ENCODE measurements at places on chromosomes 4 and X. TPM values are rescaled to one million over a fixed set of nuclear protein-coding genes. Genes with fewer than 3 reads are reported as not detected.

FHDC1 gene
- 27.2 TPM for total RNA-seq

RIPPLY1 gene
- not detected for total RNA-seq

MTCP1 gene
- 3.2 TPM for total RNA-seq

ZFP92 gene
- 0.19 TPM for total RNA-seq

XAGE1B gene
- not detected for total RNA-seq

LEF1 gene
- 4.4 TPM for total RNA-seq

C4orf50 gene
- 0.83 TPM for total RNA-seq

CYTL1 gene
- total RNA-seq = not detected

MFAP3L gene
- 2.2 TPM for total RNA-seq

PABPC1L2A gene
- not detected for total RNA-seq

ITM2A gene
- 26.4 TPM for total RNA-seq

PALLD gene
- total RNA-seq = 72.5 TPM

SLC16A2 gene
- 2.5 TPM for total RNA-seq

OPRPN gene
- total RNA-seq = not detected

TBL1X gene
- total RNA-seq = 29.7 TPM

JCHAIN gene
- total RNA-seq = 102 TPM

MTTP gene
- total RNA-seq = 204 TPM

WAS gene
- total RNA-seq = 7.1 TPM

ADH1A gene
- not detected for total RNA-seq

MAGEA8 gene
- not detected for total RNA-seq

SPANXB1 gene
- total RNA-seq = not detected

SOX3 gene
- total RNA-seq = not detected

FGFRL1 gene
- 29.7 TPM for total RNA-seq

ABLIM2 gene
- total RNA-seq = 24.2 TPM

Measured in Peyer's patch (tissue), 4 donors.